ENCODE measurements at places on chromosomes 11 and 22. TPM values are rescaled to one million over a fixed set of nuclear protein-coding genes. Genes with fewer than 3 reads are reported as not detected.
A peak's percentile ranks its signal among the peaks of the same experiment; 100 is the strongest.

DNA sequence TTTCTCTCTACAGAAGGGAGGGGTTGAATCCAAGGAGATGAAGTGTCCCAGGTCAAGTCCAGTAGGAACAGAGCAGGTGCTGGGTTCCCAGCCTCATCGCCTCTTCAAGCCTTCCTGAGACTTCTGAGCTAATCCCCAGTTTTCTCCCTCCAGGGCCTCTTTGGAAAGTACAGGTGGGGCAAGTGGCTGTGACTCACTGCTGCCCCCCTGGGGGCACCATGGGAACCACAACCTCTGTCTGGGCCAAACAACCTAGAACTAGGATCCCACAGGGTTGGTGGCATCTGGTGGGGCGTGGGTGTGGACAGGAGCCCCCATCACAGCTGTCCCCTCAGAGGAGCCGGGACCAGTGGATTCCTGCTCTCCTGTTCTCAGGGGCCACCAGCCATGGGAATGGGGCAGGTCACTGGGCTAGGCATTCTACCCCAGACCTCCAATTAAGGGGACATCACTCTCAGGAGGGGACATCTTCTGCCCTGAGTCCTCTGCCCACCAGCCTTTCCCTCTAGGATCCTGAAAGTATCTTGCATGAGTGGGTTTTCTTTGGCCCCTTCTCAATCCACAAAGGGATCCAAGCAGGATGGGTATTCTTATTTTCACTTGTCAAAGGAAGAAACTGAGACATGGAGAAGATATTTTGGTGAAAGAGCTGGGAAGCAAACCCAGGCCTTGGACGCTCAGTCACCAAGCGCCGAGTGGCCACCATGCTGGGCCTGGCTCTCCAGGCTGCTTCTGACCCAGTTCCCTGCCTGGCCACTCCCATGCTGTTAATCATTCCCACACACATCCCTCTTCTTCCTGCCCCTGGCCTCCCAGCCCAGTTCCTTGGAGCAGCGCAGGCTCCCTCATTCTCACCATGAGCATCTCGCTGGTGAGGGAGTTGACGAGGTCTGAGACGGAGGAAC is 23.8 kb downstream of the LRRC10B start:
- DNase-seq: peak; percentile 53

DNA sequence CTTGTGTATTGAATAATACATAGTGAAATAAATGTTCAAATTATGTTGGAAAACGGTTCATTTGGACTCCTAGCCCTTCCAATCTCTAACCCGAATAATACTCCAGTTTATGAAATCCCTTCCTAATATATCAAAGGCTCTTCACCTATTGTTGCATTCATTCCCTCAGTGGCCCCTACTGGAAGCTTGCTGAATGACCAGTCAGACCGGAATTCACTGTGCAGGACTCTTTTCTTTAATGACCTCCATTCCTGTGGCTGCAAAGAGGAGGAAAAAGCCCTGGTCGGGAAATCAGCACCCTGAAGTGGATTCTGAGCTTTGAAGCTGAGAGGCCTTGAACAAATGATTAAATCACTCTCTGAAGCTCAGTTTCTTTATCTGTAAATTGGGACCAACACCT is 19.1 kb upstream of the RCN1 start:
- peak; percentile 48 for DNase-seq

The MAJIN gene
- total RNA-seq: not detected

GRCh38 chr11:134655189-134655989 is 243.3 kb upstream of the B3GAT1 start:
- no peak for DNase-seq

GRCh38 chr11:130452940-130453339 is 4.5 kb downstream of the ADAMTS15 start:
- no peak for DNase-seq

- DNase-seq: no peak
These were observed 16.2 kb upstream of the EIF4G2 start for GRCh38 chr11:10824888-10825287.

- peak; percentile 62 for DNase-seq
These were observed 12.6 kb upstream of the APLNR start for GRCh38 chr11:57249384-57250319.

The TNNT3 gene
- not detected for total RNA-seq

DNA sequence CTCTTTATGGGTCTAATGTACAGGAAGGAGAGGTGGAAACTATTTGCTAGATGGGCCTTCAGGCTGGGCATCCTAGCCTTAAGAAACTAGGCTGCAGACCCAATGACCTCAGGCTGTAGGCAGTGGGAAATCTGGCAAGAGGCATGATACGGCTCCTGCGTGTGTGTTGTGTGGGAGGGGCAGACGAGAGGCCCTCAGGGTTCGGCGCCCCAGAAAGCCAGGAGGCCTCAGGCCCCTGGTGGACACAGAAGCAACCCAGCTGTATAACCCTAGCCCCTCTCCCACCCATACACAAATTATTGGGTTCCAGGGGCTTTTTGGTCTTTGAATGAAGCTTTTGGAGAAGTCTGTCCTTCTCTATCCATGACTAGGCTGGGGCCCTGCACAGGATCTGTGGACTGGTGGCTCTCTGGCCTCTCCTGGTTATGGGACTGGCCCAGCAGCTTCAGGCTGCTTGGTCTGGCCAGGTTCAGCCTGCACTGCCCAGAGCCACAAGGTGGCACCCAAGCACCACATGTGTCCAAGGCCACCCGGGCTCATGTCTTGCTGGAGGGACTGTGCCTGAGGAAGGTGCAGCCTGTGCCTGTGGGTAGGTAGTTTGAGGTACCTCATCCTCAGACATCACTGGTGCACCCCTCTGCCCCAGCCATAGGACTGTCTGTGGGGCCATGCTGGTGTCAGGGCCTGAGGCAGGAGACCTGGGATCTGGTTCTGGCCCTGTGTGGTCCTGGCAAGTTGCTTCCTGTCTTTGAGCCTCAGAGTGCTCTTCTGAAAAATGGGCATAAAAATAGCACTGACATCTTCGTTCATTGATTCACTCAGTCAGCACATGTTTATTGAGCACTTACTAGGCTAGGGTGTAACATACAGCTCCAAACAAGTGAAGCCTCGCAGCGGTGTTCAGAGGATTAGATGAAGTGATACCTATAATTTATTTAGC is 87.5 kb downstream of the RRM1 start:
- peak; percentile 62 for DNase-seq

DNA sequence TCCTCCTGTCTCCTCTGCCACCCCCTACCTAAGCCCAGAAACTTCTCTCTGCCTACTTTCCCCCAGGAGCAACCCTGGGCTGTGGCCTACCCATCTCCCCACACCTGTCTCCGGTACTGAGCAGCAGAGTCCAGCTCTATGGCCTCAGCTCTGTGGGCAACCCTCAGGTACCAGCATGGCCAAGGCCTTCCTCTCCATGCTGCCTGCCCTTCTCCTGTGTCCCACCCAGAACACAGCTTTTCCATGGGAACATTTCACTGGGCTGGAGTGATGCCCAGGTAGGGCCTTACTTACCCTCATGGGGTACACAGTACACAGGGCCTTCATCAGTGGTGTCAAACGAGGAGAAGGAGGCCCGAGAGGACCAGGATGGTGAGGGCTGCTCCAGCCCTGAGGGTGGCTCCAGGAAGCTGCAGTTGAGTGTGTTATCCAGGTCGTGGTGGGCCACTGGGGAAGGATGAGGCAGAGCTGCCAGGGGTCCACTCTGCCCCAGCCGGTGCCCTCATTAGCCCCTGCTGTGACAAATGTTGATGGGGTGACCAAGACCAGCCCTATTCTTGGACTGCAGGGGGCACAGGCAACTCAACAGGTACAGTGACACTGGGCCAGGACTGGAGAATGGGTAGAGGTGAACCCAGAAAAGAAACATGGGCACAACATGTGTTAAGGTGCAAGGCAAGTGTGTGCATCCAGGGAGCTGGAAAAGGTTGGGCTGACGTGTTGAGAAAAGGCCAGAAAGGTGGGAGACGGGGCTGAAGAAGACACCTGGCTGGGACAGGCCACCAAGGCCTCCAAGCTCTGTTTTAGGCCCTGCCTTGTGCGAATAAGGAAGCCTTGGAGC is 10.3 kb downstream of the SCARF2 start:
- no peak for DNase-seq

- DNase-seq: no peak
These were observed 785 bp downstream of the IGSF9B start for GRCh38 chr11:133955945-133956421.

DNA sequence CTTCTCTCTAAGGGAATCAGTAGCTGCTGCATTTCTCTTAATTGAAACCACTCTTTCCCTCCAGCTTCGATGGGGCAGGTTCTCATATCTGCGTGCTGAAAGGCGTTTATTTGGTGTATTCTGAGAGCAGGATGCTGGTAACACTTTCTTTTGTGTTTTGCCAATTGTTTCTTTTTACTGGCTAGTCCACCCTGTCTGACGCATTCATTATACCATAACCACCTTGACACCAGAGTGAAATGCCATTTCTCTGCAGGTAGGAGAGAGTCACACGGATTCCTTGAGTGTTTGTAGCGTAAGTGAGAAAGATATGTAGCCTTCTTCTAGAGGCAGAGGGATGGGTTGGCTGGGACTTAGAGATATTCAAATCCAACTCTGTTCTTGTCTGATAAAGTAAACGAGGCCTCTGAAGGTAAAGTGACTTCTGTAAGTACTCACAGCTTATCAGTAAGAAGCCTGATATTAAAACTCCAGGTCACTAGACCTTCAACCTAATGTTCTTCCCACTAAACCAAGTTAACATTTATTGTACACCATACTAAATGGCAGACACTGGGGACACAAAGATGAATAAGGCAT is 21.4 kb downstream of the CD44 start:
- no peak for DNase-seq

DNA sequence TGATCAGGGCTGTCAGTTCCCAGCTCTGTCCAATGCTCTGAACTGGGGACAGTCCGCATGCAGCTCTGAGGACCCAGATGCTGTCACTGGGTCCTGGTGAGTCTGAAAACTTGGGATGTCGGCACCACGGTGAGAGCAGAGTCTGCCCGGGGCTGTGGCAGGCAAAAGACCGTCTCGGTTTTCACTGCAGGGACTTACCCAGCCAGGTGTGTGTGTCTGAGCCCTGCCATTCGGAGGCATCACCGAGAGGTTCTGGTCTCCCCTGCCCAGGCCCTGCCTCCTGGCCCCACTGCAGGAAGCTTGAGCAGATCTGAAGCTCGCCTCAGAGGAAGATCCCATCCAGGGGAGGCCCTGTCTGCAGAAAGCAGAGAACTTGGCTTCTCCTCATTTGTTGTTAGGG is 5.2 kb downstream of the TP53AIP1 start:
- no peak for DNase-seq

GRCh38 chr11:76266286-76267100 is 60.2 kb upstream of the WNT11 start:
- peak; percentile 70 for DNase-seq

DNA sequence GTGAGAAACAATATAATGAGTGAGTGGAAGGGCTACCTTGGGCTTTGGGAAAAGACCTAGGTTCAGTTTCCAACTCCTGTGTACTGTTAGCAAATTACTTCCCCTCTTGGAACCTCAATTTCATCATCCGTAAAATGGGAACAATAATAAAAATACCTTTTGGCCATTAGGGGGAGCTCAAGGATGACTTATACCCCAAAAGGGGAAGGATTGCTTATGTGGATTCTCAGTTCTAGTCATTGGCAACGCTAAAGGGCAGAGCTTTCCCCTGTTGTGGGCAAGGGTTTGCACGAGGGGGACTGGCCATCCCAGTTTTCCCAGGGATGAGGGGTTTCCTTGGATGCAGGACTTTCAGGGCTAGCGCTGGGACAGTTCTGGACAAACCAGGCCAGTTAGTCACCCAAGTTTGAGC is 3.1 kb upstream of the COMMD9 start:
- DNase-seq: peak; percentile 43

- peak; percentile 93 for DNase-seq
These were observed 5.5 kb downstream of the CATSPER1 start for GRCh38 chr11:66020618-66021357.

DNA sequence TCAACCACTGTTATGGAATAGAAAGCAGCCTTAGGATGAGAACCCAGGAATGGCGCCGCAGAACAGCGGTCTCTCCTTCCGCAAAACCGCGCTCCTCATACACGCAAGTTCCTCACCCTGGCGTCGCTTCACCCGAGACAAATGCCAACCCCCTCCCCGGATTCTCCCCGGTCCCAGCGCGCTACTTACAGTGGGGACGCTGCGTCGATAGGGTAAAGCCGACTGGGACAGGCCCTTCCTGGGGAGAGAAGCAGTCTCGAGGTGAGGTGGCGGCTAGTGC is 287 bp downstream of the RPS13 start:
- DNase-seq: no peak

GRCh38 chr11:78292109-78292803 is 103.5 kb downstream of the USP35 start:
- no peak for DNase-seq

The IL10RA gene
- 0.09 TPM for total RNA-seq

The FGF4 gene
- not detected for total RNA-seq

- DNase-seq: no peak
These were observed at the start of gene CALCA for GRCh38 chr11:14971865-14972580. TSS of gene CALCA (minus strand) at chr11:14972351. CDS start at chr11:14971192, 1,159 bp downstream.

The C1QTNF5 gene
- 0.51 TPM for total RNA-seq

DNA sequence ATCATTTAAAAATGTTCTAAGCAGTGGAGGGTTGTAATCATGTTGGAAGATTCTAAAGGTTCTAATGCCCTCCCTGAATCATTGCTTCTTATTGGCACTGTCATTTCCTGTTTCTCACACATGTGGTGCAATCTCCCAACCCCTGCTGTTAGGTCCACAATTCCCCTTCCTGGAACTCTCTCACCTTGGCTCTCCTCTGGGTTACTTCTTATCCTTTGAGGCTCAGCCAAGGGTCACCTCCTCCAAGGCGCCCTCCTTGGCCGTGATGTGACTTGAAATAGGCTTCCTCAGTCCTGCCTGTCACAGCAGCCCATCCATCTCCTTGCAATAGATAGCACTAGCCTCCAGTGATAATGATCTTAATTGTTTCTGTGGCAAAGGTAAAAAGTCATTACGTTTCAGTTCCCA is 149.8 kb downstream of the TTC17 start:
- peak; percentile 69 for DNase-seq

- no peak for DNase-seq
These were observed 105.6 kb upstream of the ALDH3B2 start for GRCh38 chr11:67780056-67780455.

The SULT4A1 gene
- 1.0 TPM for total RNA-seq

GRCh38 chr11:87019613-87020271 is 18.0 kb upstream of the TMEM135 start:
- DNase-seq: no peak

DNA sequence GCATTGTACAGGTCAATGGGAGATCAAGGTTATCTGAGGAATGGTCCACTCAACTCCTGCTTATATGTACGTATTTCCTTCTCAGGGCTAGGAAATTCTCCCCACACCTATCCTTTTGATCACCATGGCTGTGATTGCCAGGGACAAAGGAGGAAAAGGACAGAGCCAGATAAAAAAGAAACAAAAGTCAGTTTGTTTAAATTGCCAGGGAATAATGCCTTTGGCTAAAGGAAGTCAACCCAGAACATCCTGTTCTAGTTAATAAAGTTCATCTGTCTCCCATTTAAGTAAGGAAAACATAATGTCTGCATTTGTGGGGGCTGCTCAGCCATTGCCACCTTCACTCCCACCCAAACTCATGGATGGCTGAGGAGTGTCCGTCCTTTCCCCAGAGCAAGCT is 124.7 kb downstream of the ME3 start:
- no peak for DNase-seq

The B4GAT1 gene
- total RNA-seq: 30.0 TPM

- DNase-seq: no peak
These were observed 5.4 kb downstream of the ATXN10 start for GRCh38 chr22:45677063-45677462.

- DNase-seq: peak; percentile 82
These were observed at the start of gene BSX for GRCh38 chr11:122981388-122982264. TSS of gene BSX (minus strand) at chr11:122981834. CDS start at chr11:122981671, 163 bp downstream.

GRCh38 chr11:96470521-96470920 is 80.7 kb downstream of the JRKL start:
- no peak for DNase-seq

- DNase-seq: no peak
These were observed 163.4 kb upstream of the LRRC4C start for GRCh38 chr11:41622707-41623359.

- peak; percentile 49 for DNase-seq
These were observed 38.9 kb downstream of the MS4A2 start for GRCh38 chr11:60127311-60127811.

The FIBIN gene
- total RNA-seq: 0.11 TPM

Measured in Daoy (cell line).